ENCODE measurements at places on chromosomes 11 and 22.

- no peak for DNase-seq
Measured at GRCh38 chr11:45993531-45994001, 71.1 kb downstream of the LARGE2 start.

- DNase-seq, result no peak
Measured at GRCh38 chr11:79314906-79315689, 125.7 kb downstream of the TENM4 start.

DNA sequence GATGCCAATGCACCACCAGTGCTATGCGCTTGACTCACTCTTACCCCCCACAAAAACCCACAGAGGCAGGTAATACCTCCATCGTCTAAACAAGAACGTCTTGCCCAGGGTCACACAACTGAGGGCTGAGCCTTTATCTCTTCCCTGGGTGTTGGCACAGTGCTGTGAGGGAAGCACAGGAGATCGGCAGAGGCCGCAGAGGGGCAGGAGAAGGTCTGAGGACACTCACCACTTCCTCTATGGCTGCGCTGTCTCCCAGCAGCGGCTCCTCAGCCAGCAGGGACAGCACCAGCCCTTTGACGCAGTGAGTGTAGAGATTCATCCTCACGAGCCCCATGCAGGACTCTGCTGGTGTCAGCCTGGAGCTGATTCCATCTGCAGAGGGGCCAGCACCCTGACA lies 19.9 kb downstream of the HPS4 start:
- DNase-seq, result no peak

GRCh38 chr11:12410006-12410728 lies 32.8 kb downstream of the PARVA start:
- DNase-seq, result peak; percentile 50

GRCh38 chr22:42333544-42333943 lies 63.1 kb upstream of the TCF20 start:
- DNase-seq, result no peak

- DNase-seq, result no peak
Measured at GRCh38 chr22:45594123-45594941, 77.3 kb upstream of the ATXN10 start.

- DNase-seq, result no peak
Measured at GRCh38 chr11:9130297-9130696, 38.9 kb upstream of the SCUBE2 start.

DNA sequence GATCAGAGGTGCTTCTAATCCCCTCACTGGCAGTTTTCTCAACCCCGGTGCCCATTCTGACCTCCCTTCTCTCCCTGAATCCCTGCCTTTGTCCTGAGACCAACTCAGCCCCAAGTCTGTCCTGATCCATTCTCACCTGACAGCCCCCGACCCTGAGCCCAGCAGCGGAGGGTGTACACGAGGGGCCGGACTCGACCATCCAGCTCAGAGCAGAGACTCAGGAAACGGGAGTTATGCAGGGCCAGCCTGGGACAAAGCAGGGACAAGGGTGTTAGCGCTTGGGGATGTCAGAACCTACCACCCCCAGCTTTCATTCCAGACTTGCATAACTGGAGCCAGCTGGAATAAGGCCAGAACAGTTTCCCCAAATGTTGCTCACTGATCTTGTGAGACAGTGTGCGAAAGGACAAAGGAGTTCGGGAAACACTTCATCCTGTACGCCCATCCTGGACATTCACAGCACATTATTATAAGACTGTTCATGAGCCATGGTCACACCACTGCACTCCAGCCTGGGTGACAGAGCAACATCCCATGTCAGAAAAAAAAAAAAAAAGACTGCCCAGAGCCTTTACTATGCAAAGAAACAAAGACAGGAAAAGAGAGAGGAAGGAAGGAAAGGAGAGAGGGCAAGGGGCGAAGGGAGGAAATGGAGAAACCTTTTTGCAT lies 3.5 kb upstream of the EEF1G start:
- no peak for DNase-seq

DNA sequence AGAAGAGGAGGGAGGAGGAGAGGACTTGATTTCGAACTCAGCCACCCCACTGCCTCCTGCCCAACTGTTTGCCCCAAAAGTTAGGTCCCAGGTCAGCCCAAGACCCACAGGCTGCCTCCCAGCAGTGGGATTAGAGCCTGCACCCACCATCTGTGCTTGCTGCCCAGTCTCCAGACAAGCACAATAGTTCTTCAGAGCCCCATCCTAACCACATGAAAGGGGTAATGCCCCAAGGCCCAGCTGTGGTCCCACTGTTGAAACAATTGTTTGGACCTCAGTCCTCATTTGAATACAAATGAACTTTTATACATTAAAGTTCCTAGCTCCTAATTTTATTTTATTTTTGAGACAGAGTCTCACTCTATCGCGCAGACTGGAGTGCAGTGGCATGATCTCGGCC lies 5.4 kb upstream of the VPS51 start:
- no peak for DNase-seq

DNA sequence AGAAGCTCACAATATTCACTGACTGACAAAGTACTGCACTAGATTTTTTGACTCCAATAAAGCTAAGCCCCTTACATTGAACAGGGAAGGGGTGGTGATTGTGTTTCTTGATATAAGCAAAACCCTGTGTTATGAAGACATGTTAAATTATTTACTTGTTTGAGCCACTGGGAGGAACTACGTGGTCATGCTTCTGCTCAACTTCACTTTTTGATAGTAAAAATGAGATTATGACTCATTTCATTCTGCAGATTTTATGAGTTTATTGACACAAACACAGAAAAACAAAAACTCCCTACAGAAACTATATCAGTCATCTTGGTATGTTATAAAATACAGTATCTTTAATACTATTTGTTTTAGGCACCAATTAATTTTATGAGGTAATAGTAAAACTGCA lies 124.7 kb downstream of the CADM1 start:
- DNase-seq, result no peak

GRCh38 chr11:57480409-57481137 lies 20.2 kb downstream of the RTN4RL2 start:
- DNase-seq, result peak; percentile 86

GRCh38 chr22:47072642-47072967 lies 310.2 kb downstream of the TBC1D22A start:
- no peak for DNase-seq

GRCh38 chr11:117179048-117179999 lies 781 bp downstream of the SIDT2 start:
- DNase-seq, result peak; percentile 71

DNA sequence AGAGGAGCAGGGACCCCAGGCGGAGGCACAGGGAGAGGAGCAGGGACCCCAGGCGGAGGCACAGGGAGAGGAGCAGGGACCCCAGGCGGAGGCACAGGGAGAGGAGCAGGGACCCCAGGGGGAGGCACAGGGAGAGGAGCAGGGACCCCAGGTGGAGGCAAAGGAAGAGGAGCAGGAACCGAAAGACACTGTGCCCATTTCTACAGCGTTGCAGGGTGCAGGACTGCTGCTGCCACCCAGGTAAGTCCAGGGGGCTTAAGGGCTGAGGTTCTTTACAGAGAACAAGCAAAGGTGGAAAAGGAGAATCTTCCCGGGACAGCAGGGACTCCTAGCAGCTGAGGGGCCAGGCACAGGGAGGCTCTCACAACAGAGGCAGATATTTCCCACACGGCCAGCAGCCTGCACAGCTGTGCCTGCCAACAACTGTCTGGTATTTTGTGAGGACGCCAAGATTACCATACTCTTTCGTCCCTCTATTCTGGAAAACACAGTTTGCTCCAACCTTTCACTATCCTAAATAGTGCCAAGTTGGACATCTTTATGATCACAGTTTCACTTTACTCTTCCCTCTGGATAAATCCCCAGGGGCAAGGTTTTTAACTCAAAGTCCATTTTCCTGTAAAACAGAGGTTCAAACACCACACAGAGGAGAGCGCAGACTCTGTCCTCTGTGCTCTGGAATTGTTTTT lies 39.4 kb downstream of the SHANK2 start:
- DNase-seq, result no peak

- no peak for DNase-seq
Measured at GRCh38 chr22:22031183-22031945, 48.8 kb upstream of the TOP3B start.

- DNase-seq, result no peak
Measured at GRCh38 chr11:69241844-69242243, 52.1 kb upstream of the MYEOV start.

DNA sequence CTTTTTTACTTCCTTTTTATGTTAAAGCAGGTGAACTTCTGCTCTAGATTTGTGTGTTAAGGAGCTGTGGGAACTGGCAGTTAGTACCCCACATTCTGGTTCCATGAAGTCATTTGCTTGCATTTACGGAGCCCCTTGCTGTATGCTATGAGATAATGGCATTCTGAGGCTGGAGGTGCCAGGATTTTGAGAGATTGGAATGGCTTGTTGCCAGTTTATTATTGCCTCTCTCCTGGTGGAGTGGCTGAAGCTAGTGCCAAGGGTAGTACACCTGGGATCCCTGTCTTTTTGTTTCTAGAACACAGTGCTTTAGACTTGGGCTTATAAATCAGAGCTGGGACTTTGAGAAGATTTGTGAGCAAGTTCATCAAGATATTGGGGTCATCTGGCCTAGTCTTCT lies 73.8 kb downstream of the STIM1 start:
- DNase-seq, result no peak

DNA sequence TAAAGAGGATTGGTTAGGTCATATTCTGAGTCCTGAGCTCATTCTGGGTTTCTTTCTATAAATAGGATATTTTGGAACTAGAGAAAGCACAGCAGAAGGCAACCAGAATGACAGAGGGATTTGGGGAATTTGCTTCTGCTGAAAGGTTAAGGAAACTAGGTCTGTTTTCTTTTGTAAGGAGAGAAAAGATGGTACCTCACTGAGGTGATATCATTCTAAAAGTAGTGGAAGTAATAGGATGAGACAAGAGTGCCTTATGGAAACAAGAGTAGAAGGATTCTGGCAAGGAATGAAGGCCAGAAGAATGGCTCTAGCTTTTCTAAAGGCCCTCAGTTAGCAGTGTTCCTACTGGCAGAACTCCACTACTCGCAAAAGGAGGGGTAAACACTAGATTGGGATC lies 26.7 kb upstream of the BDNF start:
- no peak for DNase-seq

- DNase-seq, result no peak
Measured at GRCh38 chr11:133053124-133053776, 479.1 kb downstream of the OPCML start.

GRCh38 chr22:49211176-49211575 lies 616.5 kb downstream of the BRD1 start:
- DNase-seq, result no peak

DNA sequence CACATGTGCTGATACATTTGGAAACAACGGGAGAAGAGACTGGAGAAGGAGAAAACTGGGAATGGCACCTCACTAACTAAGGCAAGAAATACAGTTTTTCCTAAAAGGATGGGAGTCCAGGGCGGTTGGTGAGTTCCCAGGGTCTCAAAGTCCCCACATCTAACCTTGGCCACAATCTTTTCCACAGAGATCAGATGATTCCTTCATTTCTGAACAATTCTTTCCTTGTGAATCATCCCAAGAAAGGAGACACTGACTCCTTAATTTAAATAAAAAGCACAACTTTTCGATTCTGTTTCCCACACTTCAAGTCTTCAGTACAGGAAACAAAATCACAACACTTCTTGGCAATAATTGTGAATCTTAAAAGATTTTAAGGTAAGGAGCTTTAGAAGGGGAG lies 384.7 kb downstream of the DCDC1 start:
- no peak for DNase-seq

- DNase-seq, result no peak
Measured at GRCh38 chr11:119540370-119541125, 117.6 kb upstream of the THY1 start.

DNA sequence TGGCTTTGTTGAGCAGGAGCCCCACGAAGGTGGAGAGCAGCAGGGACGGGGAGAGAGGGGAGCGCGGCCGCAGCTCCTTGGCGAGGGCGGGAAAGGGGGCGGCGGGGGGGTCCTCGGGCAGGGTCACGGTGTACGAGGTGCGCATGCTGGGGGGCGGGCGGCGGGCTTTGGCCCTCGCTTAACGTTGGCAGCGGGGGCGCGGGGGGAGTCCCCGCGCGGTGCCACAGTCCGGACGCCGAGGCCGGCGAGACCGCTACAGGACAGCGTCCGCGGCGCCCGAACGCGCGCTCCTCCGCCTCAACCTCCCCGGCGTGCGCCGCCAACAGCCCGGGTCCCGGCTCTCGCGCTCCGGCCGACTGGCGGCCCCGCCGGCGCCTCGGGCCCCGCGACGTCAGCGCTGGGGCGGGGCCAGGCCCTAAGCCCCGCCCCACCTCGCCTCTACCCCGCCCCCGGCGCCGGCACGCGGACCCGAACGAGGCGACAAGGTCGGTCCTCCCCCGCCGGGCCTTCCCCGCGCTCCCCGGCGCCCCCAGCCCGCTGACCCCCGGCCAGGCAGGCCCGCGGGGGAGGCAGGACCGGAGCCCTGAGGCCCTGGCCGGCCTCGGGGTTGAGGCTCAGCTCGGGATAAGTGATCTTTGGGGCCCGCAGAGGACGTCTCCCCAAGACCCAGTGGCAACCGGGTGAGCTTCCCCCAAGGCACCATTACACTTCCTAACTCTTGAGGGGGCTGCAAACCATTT lies 17.5 kb downstream of the USP2 start:
- peak; percentile 90 for DNase-seq

GRCh38 chr22:44037519-44038375 lies 13.6 kb downstream of the PARVB start:
- no peak for DNase-seq

DNA sequence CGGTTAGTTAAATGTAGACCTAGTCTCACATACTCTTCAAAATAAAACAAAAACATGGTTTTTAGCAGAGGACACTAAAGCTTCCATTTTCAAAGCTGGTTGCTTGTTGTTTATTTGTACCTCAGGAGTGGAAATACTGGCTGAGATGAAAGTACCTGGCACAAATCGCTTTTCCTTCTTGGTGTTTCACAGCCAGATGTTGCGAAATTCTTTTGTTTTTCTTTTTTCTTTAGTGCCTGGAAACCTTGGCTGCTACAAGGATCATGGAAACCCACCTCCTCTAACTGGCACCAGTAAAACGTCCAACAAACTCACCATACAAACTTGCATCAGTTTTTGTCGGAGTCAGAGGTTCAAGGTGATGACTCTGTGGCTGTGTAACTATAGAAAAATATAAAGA lies 48.3 kb downstream of the KREMEN1 start:
- no peak for DNase-seq

DNA sequence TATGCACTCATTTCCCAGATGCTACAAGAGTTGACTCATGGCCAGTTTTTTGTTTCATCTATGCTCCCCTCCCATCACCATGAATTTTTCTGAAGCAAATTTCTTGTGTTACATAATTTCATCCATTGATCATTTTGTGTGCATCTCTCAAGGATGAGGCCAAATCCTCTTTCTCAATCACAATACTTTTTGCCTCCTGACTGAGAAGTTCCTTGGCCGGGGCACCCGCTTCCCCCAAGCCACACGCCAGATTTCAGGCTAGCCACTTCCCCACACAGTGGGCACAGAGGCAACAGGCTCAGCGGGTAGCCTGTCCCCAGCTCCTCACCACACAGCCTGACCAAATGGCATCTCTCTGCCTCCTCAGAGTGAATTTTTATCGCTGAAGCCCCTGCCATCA lies 9.8 kb upstream of the DSCAML1 start:
- no peak for DNase-seq

GRCh38 chr11:112844517-112844916 lies 116.7 kb upstream of the NCAM1 start:
- DNase-seq, result no peak

All from D341Med (cell line).